ENCODE measurements at places on chromosomes 7 and 10.
A peak's percentile ranks its signal among the peaks of the same experiment; 100 is the strongest.

- DNase-seq = no peak
These were observed 15.1 kb downstream of the PSAP start for GRCh38 chr10:71835671-71836595.

DNA sequence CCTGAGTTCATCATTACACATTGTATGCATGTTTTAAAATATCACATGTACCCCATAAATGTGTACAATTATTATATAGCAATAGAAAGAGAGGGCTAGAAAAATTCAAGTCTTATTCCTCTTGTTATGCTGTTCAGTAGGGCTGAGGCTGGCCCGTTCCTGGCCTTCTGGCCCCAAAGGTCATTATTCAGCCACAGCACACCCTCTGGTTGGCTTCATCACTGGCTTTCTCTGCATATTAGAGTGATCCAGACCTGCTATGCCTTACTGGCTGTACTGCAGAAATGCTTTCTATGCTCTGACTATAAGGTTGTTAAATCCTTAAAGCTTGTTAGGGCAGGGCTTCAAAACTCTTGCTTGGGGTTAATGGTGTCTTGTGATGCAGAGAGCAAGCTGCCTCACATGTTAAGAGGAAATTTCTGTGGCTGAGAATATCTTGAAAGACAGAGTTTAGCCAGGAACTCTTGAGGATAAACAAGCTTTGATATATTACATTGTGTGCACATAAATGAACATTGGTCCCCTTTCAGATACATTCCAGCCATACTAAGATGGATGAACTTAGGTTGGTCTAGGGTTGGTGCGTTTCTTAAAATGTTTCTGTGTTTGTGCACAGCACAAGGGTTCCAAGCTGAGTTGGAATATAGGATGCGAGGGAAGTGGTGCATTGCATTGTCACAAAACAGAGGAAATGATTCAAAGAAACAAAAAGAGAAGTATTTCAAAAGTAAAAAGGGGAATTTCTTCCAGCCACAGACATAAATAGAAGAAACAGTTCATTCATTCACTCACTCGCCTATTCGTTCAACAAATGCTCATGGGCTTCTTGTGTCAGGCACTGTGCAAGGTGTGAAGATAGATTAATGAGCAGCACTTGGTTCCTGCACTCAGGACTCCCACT lies 61.6 kb upstream of the WDR11 start:
- DNase-seq = peak; percentile 72

DNA sequence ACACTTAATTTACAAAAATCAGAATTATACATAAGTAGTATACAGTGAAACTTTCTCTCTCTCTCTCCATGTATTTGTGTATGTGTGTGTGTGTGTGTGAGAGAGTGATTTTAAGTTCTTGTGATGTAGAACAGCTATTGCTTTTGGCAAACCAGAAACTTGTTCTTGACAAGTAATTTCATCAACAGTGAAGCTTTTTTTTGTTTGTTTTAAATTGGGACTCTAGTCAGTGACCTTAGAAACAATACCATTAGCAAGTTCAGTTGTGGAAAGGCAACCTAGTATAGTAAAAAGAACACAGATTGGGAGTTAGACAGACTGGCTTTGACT lies 319.1 kb downstream of the PTEN start:
- DNase-seq = no peak

- DNase-seq = peak; percentile 54
These were observed 11.6 kb downstream of the CYP3A43 start for GRCh38 chr7:99839287-99840021.

DNA sequence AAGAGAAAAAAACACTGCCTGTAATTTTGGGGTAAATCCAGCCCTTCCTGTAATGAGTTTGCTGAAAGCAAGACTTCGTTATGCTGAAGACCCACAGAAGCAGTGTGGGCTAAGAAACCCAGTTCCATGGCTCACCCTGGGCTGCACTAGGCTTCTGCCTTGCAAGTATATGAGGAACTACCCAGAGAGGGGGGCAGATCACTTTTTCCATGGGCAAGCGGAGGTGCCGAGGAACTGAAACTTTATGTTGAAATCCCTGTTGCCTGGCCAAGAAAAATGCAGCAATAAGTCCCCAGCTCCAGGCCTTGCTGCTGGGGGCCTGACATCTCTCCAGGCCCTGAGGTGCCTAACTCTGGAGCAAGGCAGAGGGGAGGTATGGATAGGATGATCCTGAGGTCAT lies 8.5 kb downstream of the RASSF4 start:
- DNase-seq = peak; percentile 97

DNA sequence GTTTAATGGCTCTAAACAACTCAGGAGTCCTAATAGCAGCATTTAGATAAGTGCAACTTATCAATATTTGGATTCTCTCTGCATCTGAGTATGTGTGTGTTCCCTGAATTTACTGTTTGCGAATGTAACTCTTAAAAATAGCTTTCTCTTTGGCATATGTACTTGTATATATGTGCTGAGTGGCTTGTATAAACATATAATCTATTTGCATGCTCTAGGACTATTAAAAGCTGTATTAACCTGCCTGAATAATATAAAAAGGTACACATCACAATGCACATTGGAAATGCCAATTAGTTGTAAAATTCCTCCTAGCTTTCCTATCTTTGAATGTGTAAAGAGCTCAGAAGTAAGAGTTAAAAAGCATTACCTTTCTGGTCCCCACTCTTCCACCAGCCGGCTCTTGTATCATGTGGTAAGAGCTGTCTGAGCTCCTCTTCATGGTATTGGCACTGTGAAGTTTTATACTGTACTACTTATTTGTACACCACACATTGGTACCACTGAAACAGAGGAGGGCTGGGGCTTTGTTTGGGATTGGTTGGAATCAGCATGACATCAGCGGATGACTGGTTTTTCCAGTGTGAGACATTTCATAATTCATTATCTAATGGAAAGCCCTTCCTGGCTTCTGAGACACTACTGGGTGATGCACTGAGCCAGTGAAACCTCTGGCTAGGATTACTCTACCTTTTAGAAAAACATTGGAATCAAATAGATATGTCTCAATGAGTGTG lies at the start of gene INHBA:
Gene INHBA (minus strand): TSS at position 456 of the 737 bp plus-strand sequence. CDS start 2,716 bp downstream, outside the sequence.
- DNase-seq = peak; percentile 98

- no peak for DNase-seq
These were observed 141.5 kb downstream of the CUBN start for GRCh38 chr10:16987976-16988610.

DNA sequence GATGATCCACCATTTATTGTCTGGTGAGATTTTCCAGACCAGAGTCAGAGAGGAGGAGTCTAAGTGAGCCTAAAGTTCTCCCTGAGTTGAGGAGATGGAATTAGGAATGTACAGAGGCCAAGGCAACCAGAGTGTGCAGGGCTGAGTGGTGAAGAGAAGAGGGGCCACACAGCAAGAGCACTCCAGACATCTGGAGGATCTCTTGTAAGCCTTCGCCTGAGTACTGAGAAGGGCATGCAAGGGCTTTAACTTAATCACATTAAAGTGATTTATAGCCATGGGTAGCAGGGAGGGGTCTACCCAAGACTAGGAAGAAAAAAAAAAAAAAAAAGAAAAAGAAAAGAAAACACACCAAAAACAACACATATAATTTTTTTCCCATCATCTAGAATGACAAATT lies 1190.4 kb downstream of the GATA3 start:
- no peak for DNase-seq

GRCh38 chr10:6039711-6040110 lies 22.5 kb downstream of the IL2RA start:
- DNase-seq = no peak

- DNase-seq = no peak
These were observed 108.1 kb upstream of the FAM133B start for GRCh38 chr7:92698237-92698841.

DNA sequence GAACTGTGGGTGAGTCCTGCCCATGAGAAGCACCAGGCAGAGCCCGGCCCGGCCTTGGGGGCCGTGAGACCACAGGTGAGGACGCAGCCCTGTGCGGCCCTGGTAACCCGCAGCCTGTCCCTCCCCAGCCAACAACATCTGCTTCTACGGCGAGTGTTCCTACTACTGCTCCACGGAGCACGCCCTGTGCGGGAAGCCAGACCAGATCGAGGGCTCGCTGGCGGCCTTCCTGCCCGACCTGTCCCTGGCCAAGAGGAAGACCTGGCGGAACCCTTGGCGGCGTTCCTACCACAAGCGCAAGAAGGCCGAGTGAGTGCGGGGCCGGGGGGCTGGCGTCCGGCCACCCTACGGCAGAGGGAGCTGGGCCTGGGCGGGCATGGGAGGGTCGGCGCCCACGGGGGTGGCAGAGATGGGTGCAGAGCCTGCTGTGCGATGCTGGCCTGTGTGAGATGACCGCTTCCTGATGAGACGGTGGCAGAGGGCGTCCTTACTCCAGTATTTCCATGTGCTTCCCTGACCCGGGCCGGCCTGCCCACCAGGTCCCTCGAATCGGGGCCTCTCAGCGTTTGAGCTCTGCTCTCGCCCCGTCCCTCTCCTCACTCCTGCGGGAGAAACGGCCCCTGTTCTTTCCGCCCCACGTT lies 34.1 kb upstream of the FOXL3 start:
- no peak for DNase-seq

DNA sequence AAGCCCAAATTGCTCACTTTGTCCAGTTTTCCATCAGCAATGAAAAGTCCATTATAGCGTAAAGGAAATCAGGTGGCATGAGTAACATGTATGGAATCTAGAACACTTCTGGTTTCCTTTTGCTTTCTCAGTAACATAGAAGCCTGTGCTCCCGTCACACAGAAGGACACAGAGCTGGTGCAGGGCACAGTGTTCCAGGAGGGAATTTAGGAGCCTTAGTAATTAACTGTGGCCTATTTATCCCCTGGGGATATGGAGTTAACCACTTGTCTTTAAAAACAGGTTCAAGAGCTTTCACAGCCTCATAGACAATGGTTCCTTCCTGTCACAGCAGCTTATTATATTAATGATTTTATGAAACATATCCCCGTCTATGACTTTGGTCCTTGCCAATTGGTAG lies 189.9 kb downstream of the NEBL start:
- DNase-seq = no peak

DNA sequence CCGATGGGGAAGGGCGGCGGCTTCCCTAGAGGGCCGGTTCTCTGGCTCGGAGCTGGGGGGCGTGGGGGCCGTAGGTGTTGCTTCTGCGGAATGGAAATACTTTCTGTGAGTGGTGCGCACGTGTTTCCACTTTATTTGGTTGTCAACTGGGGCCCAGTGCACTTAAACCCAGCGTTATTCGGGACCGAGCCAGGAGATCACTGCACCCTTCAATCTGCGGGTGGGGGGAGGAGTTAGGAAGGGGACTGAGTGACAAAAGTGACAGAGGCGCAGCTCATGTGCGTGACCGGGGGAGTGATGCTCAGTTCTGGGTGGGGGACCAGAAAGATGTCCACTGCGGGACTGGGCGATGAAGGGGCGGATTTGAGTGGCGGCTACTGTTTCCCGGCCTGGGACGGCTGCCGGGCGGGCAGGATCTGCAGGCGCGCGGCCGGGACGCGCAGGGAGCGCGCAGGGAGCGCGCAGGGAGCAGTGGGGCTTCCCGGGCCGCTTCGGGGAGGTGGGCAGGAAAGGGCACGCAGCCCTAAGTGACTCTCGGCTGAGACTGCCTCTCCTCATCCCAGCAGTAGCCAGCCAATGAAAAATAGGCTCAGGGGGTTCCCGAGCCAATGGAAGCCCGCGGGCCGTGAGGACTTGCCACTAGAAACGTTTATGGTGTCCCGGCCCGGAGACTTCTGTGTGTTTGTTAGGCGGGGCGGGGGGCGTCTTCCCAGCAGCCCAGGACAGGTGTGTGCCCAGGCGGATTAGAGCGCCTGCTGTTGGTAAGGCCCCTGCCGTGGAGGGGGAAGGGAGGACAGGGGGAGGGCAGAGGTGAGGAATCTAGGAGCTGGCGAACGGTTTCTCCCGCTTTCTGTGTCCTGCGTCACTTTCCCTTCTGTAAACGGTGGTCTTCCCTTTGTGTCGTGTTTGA lies 54.3 kb upstream of the KDM7A start:
- peak; percentile 39 for DNase-seq

GRCh38 chr7:116797612-116798011 lies 64.8 kb upstream of the CAPZA2 start:
- DNase-seq = no peak

DNA sequence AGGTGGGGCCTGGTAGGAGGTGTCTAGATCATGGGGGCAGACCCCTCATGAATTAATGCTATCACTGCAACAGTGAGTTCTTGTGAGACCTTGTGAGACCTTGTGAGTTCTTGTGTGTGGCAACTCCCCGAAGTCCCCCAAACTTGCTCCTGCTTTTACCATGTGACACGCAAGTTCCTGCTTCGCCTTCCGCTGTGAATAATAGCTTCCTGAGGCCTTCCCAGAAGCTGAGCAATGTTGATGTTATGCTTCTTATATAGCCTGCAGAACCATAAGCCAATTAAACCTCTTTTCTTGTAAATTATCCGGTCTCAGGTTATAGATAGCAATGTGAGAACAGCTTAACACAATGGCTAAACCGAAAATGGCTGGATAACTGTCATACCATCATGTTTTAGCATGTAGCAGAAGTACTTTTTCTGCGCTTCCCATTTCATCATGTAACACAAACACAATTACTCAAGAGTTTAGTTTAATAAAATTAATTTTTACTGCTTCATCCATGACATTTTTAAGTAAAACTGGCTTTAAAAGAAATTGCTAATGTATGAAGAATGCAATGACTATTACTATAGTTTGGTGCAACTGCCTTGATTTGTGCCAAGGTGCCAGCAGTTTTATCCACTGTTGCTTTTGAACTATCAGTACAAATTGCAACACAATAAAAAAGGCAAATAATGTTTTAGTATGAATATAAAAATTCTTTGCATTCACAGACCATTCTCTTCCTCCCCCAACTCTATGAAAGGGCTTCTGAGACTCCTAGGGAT lies 87.7 kb upstream of the TMEM168 start:
- DNase-seq = peak; percentile 24

GRCh38 chr7:131046246-131046645 lies 281.4 kb upstream of the MKLN1 start:
- DNase-seq = no peak

- DNase-seq = peak; percentile 93
These were observed 185.7 kb upstream of the AUTS2 start for GRCh38 chr7:69412331-69413146.

- DNase-seq = no peak
These were observed 33.1 kb upstream of the RPA3 start for GRCh38 chr7:7751243-7752092.

DNA sequence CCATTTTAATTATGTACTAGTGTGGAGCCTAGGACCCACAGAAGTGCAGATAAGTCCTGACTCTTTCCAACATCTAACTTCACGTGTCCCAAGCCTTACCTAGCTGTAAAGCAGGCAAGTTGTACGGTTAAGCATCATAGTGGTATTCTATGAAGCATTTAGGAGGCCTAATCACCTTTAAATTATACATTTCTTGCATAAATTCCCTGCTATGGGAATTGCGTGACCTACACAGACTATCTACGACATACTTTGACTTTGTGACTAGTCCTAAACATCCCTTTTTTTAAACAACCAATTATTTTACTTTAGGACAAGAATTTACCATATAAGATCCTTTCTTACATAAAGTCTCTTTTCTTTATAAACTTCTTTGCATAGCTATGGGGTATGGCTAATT lies 37.7 kb upstream of the LRGUK start:
- no peak for DNase-seq

DNA sequence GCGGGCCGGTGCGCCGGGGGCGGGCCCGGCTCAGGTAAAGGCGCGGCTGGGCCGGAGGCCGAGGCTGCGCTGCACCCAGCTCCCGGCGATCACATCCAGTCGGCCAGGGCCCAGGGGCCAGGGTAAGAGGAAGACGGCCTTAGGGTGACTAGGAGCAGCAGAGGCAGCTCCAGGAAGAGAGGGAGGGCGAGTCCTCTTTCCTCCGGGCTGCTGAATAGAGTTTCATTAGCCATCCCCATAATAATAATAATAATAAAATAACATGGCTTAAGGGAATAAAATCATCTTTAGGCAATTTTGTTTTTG lies 44.8 kb upstream of the CDK1 start:
- DNase-seq = no peak

- no peak for DNase-seq
These were observed 36.9 kb downstream of the PTPRZ1 start for GRCh38 chr7:121909716-121910345.
